ENCODE measurements at places on chromosomes 7 and 10. TPM values are rescaled to one million over a fixed set of nuclear protein-coding genes. Genes with fewer than 3 reads are reported as not detected.

The C10orf105 gene
- not detected for total RNA-seq

The ORC5 gene
- total RNA-seq = 28.7 TPM

The RNLS gene
- total RNA-seq = 8.0 TPM

The ACBD7 gene
- 1.4 TPM for total RNA-seq

The GIMAP4 gene
- total RNA-seq = not detected

The SPDYE6 gene
- not detected for total RNA-seq

The WIPF3 gene
- total RNA-seq = 0.55 TPM

The NOLC1 gene
- total RNA-seq = 186 TPM

The FXYD4 gene
- total RNA-seq = not detected

The DRGX gene
- 0.08 TPM for total RNA-seq

The DENND2A gene
- total RNA-seq = 0.76 TPM

The ELFN1 gene
- 0.37 TPM for total RNA-seq

The ACTR3C gene
- not detected for total RNA-seq

The GLRX3 gene
- 233 TPM for total RNA-seq

The GRM3 gene
- total RNA-seq = not detected

The AASS gene
- total RNA-seq = 0.06 TPM

The MGAM2 gene
- total RNA-seq = 0.01 TPM

Data from A549 treated with Hydrocortisone at 1 μM for 4 hours (cell line).